ENCODE measurements at places on chromosomes 6 and 20. TPM values are rescaled to one million over a fixed set of nuclear protein-coding genes. Genes with fewer than 3 reads are reported as not detected.

The FAM217B gene
- polyA plus RNA-seq, result 28.0 TPM

The TTPAL gene
- polyA plus RNA-seq, result 8.8 TPM

The SASH1 gene
- not detected for polyA plus RNA-seq

The DUSP15 gene
- polyA plus RNA-seq, result not detected

The BEND6 gene
- not detected for polyA plus RNA-seq

The TFEB gene
- 6.0 TPM for polyA plus RNA-seq

The IL17A gene
- polyA plus RNA-seq, result not detected

The SLC2A10 gene
- polyA plus RNA-seq, result not detected

The LY6G6C gene
- polyA plus RNA-seq, result not detected

The HLA-DQA2 gene
- not detected for polyA plus RNA-seq

The CUL9 gene
- 12.3 TPM for polyA plus RNA-seq

The OR12D3 gene
- not detected for polyA plus RNA-seq

The LPA gene
- polyA plus RNA-seq, result not detected

The KIFC1 gene
- 0.18 TPM for polyA plus RNA-seq

The CD109 gene
- polyA plus RNA-seq, result 0.31 TPM

The EYA2 gene
- not detected for polyA plus RNA-seq

The KIF25 gene
- not detected for polyA plus RNA-seq

The GSTA2 gene
- polyA plus RNA-seq, result not detected

The HAO1 gene
- not detected for polyA plus RNA-seq

The SLC35D3 gene
- not detected for polyA plus RNA-seq

The CCN6 gene
- not detected for polyA plus RNA-seq

The SPATA25 gene
- not detected for polyA plus RNA-seq

The C4A gene
- not detected for polyA plus RNA-seq

The SOX4 gene
- polyA plus RNA-seq, result 1.5 TPM

The PSORS1C1 gene
- polyA plus RNA-seq, result not detected

The COL9A1 gene
- not detected for polyA plus RNA-seq

The ENTPD6 gene
- polyA plus RNA-seq, result 56.9 TPM

The TRIM10 gene
- polyA plus RNA-seq, result not detected

The PSORS1C2 gene
- not detected for polyA plus RNA-seq

The MYLK2 gene
- not detected for polyA plus RNA-seq

The OTOR gene
- polyA plus RNA-seq, result not detected

The GLP1R gene
- polyA plus RNA-seq, result not detected

The MEP1A gene
- not detected for polyA plus RNA-seq

The TMC2 gene
- not detected for polyA plus RNA-seq

The LTA gene
- polyA plus RNA-seq, result 24.0 TPM

The CDH22 gene
- not detected for polyA plus RNA-seq

The GSTA1 gene
- polyA plus RNA-seq, result not detected

The GMNN gene
- 4.2 TPM for polyA plus RNA-seq

The STX7 gene
- polyA plus RNA-seq, result 8.6 TPM

The SOBP gene
- polyA plus RNA-seq, result not detected

The LY6G6F gene
- polyA plus RNA-seq, result not detected

The KIAA0408 gene
- polyA plus RNA-seq, result not detected

The MUC22 gene
- polyA plus RNA-seq, result not detected

The KCNG1 gene
- not detected for polyA plus RNA-seq

The IPCEF1 gene
- 99.7 TPM for polyA plus RNA-seq

The TNXB gene
- polyA plus RNA-seq, result not detected

The KIF16B gene
- polyA plus RNA-seq, result 10.3 TPM

The STAU1 gene
- polyA plus RNA-seq, result 35.8 TPM

The DDO gene
- not detected for polyA plus RNA-seq

The CLPSL1 gene
- not detected for polyA plus RNA-seq

The CYP21A2 gene
- polyA plus RNA-seq, result not detected

The VGLL2 gene
- not detected for polyA plus RNA-seq

The RNF182 gene
- polyA plus RNA-seq, result not detected

The XKR7 gene
- not detected for polyA plus RNA-seq

The MMP24OS gene
- 14.0 TPM for polyA plus RNA-seq

The SRMS gene
- polyA plus RNA-seq, result not detected

The MYB gene
- 2.1 TPM for polyA plus RNA-seq

The CST1 gene
- polyA plus RNA-seq, result not detected
